ENCODE measurements at places on chromosomes 6 and 20.

DNA sequence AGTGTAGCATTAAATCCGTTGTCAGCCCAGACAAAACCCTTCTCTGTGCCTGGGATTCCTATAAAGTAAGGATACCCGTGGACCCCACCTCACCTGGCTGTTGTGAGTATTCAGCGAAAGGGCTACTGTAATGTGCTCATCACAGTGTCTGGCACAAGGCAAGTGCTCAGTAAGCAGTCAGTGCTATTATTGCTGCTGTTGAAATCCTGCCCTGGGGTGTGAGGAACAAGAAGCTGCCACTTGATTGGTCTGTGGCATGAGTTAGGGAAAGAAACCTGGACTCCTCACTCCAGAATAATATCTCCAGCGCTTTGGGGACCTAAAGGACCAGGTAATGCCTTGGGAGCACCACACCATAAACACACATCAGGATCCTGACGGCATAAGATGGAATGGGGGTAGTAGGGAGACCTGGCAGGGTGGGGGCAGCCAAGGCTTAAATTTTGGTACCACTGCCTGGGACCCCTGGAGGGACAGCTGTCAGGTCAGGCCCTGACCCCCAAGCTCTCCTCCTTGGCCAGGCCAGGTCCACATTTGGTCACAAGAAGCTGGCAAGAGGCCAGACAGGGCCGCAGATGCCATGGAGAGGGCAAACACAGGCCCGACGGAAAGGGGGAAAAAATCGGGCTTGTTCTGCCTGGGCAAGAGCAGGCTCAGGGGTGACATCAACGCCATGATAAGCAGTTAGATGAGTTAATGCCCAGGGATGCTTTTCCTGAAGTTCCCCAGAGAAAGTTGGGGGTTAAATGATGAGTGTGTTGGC lies 66.5 kb downstream of the MRPL14 start:
- DNase-seq: no peak

- DNase-seq: no peak
Measured at GRCh38 chr6:16199804-16200203, 38.6 kb upstream of the GMPR start.

- no peak for DNase-seq
Measured at GRCh38 chr6:138555421-138555988, 56.2 kb upstream of the NHSL1 start.

GRCh38 chr6:168028181-168028580 lies 30.7 kb downstream of the KIF25 start:
- DNase-seq: no peak

GRCh38 chr20:63425846-63426485 lies 46.5 kb downstream of the KCNQ2 start:
- no peak for DNase-seq

DNA sequence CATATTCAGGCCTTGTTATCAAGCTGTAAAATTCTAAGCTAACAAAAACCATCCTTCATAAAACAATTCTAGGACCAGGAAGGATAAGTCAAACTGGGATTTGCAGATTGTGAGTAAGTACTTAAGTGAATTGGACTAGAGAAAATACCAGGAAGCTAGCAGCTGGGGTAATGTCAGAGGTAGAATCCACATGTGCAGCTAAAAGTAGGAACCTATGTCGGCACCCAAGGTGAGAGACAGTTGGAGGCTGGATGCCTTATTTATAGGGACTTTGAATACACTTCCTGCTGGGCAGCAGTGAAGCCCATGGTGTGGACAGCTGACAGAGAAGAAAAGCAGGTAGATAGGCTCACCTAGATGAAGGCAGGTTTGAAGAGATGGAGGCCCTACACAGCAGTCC lies 127.3 kb downstream of the FLRT3 start:
- DNase-seq: no peak

GRCh38 chr6:25027221-25027916 lies 91.6 kb upstream of the RIPOR2 start:
- no peak for DNase-seq

DNA sequence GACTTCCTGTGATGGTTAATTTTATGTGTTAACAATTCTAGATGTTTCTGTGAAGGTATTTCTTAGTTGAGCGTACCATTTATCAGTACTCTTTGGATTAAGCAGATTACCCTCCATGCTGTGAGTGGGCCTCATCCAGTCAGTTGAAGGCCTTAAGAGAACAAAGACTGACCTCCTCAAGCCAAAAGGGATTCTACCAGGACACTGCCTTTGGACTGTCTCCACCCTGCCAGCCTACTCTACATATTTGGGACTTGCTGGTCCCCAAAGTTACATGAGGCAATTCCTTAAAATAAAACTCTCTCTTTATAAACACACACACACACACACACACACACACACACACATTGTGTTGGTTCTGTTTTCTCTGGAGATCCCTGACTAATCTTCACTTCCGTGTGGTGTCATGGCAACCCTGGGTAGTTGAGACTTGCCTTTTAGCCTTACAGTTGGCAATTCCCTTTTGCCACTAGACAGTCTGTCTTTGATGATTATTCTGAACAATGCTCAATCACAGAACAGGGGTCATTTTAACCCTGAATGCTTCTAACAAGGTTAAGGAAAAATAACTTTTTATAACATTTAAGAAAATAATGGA lies 32.2 kb downstream of the MRAP2 start:
- no peak for DNase-seq

- no peak for DNase-seq
Measured at GRCh38 chr6:145829950-145830349, 15.4 kb upstream of the FBXO30 start.

GRCh38 chr20:25011831-25012241 lies 19.3 kb upstream of the APMAP start:
- DNase-seq: no peak

GRCh38 chr20:40869218-40870147 lies 159.1 kb upstream of the TOP1 start:
- DNase-seq: no peak

- DNase-seq: no peak
Measured at GRCh38 chr6:53647462-53648094, 18.0 kb downstream of the KLHL31 start.

DNA sequence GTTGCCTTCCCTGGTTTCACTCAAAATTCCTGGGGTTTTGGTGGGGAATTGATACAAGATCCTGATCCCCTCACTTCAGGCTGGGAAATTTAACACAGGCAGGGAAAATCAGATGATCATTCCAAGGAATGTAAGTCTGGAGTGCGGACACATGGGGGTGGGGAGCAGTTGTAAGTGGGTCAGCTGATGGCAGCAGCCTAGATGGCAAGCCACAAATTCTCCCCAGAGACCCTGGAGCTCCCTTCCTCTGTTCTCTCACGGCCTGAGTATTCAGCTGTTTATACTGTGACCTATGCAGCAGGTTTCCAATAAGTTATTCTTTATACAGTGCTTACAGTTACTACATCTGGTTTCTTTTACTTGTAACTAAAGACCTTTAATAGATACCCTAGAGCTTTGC lies 144.9 kb downstream of the SH3BGRL2 start:
- no peak for DNase-seq

DNA sequence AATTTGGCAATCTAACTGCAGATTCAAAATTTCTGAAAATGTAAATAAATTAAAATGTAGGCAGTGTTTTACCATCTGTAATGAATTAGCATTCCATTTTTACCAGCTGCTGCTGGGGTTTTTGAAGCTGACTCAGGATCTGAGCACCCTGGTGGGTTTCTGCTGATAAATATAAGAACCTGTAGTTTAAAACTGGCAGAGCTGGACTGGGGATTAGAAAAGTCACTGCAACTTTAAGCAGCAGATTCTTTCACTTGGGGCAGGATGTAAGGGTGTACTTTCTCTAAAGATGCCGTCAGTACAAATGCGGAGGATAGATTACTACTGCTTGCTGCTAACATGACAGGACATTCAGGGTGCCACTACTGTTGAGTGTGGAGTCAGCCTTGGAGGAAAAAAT lies 341.8 kb downstream of the CDKAL1 start:
- DNase-seq: no peak

- DNase-seq: no peak
Measured at GRCh38 chr6:149854532-149854931, 9.6 kb downstream of the LRP11 start.

- no peak for DNase-seq
Measured at GRCh38 chr6:52908526-52908925, 972 bp downstream of the GSTA3 start.

DNA sequence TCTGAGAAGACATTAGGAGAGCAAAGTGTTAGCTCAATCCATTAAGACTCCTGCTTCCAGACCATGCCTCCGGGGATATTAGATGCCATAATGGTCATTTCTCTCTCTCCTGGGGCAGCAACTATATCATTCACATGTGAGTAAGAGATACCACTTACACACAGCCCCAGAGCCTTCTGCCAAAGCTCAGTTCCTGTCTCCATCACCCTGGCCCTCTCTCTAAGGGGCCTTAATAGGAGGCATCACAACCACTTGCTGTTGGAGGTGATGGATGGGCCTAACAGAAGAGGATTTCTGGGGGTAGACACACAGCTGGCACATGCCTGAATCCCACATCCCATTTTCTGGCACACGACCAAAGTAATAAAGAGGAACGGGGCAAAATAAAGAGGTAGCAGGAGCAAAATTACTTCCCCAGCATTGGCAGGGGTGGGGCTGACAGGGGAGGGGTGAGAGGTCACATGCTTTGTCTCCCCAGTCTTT lies 34.0 kb upstream of the VSTM2L start:
- DNase-seq: no peak

DNA sequence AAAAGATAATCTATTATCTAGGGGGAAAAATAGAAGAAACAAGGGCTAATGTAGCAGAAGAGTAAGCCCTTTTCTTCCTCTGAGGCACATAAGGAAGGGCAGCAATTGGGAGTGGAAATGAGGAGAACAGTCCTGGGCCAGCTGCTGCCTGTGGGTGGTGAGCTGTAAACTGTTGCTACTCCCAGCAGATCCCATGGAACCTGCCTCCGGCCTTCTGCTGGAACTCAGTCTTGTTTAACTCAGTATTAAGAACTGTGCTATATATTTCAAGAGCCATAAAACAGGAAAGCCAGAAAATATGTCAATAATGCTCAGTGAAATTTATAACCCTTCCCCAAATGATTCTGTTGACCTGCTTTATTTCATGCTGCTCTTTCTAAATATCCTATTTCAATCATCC lies 464.2 kb downstream of the COL12A1 start:
- DNase-seq: no peak

DNA sequence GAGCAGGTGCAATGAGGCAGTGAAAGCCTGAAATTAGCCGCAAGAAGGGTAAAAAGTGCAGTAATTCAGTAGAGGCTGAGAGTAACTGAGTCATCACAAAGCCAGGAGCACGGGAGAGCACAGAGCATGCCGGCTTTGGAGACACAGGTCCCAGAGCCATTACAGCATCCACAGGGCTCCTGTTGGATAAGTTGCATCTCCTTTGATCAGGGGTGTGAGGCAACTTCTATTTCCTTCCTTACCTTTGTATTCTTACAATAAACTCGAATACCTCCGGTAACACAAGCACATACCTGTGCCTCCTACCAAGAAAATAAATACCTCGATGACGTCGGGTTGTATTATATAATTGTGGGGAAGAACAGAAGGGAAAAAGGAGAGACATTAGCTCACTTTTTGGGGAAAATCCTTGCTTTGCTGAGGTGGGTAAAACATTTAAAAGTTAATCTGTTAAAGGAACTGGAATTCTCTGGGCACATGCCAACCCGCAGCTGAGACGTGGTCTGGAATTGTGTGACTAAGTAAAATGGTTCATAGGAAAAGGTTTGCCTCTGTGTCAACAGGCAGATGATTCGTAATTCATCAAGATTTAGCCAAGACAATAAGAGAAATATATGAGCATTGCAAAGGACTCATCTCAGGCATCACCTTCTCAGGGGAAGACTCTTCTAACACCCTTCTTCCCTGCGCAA lies 360.7 kb upstream of the ZFP64 start:
- no peak for DNase-seq

DNA sequence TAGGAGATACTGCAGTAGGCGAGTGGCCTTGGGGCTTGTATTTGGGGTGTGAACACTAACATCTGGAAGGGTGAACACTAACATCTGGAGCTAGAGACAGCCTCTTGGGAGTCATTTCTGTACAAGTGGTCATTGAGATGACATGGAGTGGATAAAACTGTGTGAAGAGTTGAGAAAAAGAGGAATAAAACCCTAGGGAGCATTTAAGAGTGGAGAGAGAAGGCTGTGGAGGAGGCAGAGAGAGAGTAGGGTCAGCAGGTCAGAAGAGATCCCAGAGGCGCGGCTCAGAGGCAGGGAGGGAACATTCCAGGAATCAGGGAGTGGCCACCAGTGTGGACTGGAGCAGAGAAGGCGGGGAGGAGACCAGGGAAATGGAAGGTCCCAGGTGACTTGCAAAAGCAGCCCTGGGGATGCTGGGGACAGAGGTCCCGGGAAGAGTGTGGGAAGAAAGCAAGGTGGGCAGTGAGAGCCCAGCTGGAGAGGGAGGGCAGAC lies 202.0 kb upstream of the RNF24 start:
- no peak for DNase-seq

DNA sequence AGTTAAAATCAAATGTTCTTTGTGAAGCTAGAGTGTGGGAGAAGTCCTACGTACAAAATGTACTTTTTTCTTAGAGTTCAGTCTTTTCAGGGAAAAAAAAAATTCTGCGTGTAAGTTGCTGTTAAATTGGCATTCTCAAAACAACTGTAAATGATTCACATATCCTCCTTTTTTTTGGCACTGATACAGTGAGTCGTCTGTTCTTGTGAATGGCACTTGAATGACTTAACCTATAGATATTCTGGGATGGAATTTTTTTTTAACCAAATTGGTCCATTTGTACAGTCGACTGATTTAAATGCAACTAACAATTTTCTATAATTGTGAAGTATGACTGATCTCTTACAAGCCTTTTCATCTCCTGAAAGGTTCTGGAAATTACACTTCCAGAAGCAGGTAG lies 5.5 kb upstream of the JAG1 start:
- DNase-seq: no peak

DNA sequence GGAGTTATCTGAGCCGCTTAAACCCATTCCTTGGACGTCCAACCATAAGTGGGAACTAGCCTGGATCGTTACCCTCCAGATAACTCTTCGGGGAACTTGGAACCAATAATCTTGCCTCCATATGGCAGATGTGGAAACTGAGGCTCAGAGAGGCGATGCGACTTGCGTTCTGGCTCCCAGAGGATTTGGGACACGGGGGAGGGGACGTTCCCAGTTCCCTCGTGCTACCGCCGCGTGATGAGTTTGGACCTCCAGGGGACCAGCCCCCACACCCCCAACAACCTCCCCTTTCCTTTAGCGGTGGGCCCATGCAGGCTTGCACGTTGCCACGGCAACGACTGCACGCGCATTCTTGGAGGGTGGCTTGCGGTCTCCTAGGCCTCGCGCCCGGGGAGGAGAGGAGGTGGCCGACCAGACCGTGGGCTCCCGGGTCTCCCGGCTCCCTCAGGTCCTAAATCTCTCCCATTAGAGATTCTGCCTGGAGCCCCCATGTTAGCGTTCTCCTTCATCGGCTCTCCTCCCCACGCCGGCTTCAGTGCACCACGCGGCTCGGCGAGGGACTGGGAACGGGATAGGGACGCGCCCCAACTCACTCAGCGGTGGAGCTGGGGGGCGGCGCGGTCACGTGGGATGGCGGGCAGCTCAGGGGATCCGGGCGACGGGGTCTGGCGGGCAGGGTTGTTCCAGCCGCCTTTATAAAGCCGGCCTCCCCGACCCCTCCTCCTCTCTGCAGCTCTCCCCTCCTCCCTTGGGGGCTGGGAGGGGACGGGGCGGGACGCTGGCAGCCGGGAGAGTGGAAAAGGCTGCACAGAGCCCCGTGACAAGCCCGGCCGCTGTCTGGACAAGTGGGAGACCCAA lies at the start of gene PLTP:
Gene PLTP (minus strand): TSS at position 670 of the 858 bp plus-strand sequence. CDS start 703 bp downstream, outside the sequence.
- no peak for DNase-seq

GRCh38 chr6:84220809-84221409 lies 6.5 kb downstream of the CEP162 start:
- no peak for DNase-seq

All from SHP77 (cell line).